ENCODE measurements at places on chromosomes 12 and 14.
A peak's percentile ranks its signal among the peaks of the same experiment; 100 is the strongest.

- peak; percentile 39 for DNase-seq
Observed at GRCh38 chr12:31000751-31001150, 72.9 kb upstream of the DDX11 start.

DNA sequence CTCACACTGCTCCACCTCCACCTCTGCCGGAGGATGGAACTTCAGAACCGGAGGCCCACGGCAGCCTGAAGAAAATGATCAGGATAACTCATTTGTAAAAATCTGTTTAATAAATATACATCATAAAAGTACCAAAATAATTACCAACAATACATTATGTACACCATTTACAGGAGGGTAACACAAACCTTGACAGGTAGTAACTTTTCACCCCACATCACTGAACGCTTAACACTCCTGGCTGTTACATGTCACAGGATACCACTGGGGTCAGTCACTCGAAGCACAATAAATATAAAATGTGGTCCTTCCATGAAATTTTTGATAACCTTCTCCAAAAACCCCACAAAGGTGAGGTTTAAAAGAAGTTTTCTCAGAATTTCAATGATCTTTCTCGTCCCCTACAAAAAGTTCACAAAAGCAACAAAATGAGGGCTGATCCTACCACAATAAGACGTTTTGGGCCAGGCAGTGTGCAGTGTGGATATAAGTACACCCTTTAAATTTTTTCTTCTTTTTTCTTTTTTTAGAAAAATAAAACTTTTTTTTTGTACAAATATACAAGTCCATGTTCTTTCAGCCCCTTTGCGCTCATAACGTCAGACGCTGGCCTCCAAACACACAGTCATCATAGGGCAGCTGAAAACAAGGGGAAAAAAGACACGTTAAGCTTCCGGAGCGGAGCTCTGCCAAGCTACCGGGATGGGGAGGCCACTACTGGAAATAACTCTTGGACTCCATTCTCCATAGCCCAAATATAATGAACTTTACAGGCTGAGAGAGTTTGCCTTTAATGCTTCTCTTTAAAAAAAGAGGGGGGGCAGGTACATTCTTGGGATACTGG is 2.9 kb downstream of the NFKBIA start:
- no peak for DNase-seq

GRCh38 chr12:124719231-124719630 is 144.4 kb downstream of the SCARB1 start:
- no peak for DNase-seq

DNA sequence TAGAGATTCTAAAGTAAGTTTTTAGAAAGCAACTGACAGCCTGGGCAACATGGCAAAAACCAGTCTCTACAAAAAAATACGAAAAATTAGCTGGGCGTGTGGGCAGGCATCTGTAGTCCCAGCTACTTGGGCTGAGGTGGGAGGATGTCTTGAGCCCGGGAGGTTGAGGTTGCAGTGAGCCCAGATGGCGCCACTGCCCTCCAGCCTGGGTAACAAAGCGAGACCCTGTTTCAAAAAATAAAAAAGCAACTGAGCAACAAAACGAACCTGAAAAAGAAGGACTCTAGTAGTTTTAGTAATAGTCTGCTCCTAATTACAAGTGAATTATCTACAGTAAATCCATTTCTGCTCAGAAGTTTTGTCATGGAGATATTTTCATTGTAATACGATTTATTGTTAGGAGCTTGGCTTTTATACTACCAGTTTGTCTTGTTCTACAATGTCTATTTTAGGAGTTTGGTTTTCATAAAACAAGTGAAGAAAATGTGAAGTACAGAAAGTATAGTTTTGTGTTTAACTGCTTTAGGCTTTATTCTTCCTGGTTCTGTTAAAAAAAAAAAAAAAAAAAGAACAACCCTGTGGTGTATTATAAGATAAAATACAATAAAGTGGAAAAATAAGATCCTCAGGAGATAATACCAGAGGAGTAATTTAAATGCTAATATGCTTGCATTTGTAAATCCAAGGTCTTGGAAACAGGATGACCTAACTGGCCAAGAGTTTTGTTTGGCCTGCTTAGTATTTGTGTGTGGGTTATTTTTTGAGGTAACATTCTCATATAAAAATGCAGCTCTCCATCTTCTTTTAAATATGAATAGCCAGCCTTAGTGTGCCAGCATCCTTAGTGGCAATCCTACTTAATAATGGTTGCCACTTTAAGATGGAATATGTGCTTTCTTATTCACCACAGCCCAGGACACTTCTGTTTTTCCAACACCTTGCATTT is 2.8 kb downstream of the TMX1 start:
- peak; percentile 37 for DNase-seq

DNA sequence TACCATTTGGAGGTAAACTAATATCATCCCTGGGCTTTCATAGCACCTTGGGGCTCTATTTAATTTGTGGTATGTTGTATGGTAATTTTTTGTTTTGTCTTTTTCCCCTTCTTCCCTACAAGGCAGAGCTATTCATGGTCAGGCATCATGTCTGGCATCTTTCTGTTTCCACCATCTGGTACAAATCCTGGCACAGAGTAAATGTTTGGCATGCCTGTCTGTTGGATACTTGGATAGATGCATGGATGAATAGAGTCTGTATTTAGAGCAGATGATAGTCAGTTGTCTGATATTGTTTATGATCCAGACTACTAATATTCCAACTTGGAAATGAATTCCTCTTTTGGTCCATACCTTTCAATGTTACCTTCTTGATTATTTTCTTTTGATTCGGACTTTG is 139.8 kb downstream of the NEDD1 start:
- no peak for DNase-seq

- no peak for DNase-seq
Observed at GRCh38 chr12:47190905-47191304, 111.1 kb upstream of the AMIGO2 start.
